AG20443 (cell line): ENCODE measurements at places on chromosomes 3 and 15.

DNA sequence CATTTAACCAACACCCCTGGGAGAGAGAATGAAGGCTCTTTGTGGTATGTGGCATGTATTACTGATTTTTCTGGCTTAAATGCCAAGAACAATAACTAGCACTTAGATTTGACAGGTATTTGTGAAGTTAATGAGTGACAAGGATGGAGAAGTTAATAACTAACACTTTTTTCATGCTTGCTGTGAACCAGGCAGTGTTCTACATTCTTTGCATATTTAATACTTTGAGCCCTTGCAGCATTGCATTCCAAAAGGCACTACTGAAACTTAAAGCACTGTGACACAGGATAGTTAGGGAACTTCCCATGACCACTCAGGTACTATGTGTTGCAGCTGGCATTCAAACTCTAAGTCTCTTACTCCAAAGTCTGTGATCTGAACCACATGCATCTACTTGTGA is 650.6 kb downstream of the ZPLD1 start:
- no peak for DNase-seq

- no peak for DNase-seq
Observed at GRCh38 chr3:99809565-99809964, 8.1 kb upstream of the CMSS1 start.

GRCh38 chr3:21390856-21391255 is 360.2 kb downstream of the ZNF385D start:
- peak; percentile 43 for DNase-seq

DNA sequence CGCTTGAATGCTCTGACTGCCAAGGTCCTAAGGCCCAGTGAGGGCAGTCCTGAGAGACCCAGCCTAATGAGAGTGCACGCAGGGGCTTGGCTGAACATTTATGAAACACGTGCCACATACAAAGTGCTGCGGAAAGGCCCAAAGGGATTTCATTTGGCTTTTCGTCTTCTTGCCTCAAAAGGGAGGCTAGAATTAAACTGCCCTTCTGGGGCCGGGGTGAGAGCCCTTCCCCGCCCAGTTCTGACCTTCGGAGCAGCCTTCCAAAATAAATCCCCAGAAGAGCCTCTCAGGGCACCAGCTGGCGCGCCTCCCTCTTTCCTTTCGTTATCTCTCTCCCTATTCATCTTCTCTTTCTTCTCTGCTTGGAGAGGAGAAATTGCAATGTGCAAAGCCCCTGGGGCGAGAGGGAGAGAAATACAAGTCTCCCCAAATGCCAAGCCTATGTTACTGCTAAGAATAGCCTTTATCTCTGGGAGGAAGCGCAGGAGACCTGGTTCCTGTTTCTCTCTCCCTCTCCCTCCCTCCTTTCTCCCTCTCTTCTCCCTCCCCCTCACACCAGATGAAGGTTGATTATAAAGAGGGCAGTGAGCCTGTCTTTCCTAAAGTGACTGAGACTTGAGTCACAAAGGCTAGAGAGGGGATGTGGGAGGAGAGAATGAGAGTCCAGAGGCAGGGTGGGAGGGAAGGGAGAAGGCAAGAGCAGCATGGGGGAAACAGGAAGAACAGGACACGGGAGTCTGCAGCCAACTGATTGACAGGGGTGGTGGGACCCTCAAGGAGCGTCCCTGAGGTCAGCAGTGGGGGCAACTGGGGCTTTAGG is 36.7 kb upstream of the NDUFB4 start:
- peak; percentile 45 for DNase-seq

DNA sequence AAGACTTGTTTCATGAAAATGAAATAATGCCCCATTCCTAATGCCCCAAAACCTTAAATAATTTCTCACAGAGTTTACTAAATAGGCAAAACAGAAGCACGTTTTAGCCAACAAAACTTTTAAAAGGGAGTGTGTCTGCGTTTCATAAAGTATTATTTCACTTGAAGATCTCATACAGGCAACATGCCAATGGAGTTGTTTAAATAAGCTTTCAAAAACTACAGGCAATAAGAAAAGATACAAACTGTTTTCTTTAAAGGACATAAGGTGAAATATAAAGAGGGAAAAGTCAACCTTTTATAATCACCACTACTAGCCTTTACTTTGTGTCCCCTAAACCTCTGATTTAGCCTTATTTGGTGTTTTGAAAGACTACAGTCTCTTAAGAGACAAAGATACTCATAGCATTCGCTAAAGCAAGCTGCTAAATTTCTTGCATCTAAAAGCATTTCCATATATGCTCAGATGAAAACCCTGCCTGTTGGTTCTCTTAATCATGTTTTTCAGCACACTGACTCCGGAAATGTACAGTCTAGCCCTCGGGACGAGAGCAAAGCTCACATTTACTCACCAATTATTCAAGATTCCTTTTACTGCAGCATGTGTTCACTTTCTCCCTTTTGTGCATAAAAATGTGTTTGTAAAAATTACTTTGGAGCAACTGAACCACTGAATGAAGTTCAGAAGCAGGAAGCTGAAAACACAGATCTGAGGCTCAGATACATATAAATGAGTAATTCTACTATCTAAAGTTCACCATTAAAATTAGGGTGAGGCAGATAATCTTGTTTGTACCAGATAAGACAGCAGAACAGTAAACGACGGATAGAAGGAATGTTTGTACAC is 119.0 kb downstream of the GOLIM4 start:
- DNase-seq, result no peak

- no peak for DNase-seq
Observed at GRCh38 chr3:117989982-117990381, 1044.7 kb downstream of the IGSF11 start.

GRCh38 chr3:119469418-119470189 is 841 bp downstream of the POGLUT1 start:
- DNase-seq, result peak; percentile 17

DNA sequence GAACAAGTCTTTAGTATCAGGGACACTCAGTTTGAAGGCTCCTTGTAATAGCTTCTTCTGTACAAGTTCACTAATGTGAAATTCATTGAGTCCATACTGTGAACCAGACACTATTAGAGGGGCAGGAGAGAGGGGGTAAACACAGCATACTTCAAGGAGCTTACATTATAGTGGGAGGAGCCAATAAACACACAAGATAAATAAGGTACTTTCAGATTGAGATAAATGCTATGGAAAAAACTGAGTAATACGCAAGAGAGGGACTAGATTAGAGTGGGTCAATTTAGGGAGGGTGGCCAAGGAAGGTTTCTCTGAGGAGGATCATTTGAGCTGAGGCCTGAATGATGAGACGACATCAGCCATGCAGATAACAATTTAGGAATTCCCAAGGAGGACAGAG is 3.1 kb upstream of the AKAP13 start:
- no peak for DNase-seq

DNA sequence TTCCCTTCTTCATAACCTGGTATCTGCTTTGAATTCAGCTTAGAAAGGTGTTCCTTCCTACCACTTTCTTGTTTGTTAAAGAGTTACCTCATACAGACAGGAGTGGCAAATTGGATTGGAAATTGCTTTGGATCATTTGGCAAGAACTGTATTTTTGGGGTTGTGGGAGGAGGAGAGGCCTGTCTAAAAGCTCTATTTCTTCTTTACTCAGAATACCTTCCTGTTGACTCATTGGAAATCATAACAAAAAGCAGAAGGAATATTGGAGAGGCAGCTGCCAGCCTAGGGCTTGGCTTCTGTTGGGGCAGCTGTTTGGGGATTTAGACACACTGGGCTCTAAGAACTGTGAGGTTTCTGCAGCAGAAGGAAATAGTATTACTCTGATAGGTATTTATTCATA is 14.2 kb downstream of the IQGAP1 start:
- peak; percentile 69 for DNase-seq

DNA sequence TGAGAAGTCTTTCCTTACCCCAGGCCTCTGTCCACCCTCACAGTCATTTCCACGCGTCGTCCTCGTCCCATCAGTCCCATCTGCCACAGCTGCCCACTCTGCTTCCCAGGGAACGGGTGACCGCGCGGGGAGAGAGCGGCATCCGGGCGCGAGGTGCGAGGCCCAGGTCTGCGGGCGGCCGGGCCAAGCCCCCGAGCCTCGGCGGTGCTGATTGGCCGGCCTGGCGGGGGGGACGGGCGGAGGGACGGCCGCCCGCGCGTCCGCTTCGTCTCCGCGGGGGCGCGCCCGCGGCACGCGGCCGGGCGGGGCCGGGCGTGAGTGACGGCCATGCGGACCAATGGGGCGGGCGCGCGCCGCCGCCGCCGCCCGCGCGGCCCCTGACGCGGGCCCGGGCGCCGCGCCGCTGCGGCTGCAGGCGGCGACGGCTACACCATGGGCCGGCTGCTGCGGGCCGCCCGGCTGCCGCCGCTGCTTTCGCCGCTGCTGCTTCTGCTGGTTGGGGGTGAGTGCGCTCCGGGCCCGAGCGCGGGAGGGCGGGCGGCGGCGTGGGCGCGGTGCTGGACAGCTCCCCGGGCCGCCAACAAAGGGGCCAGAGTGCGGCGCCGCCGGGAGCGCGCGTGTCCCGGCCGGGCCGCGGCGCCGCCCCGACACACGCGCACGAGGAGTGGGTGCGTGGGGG is at the start of gene PODXL2:
TSS of gene PODXL2 (plus strand) at position 398 of the 679 bp plus-strand sequence. CDS start at position 433, 35 bp downstream.
- peak; percentile 90 for DNase-seq

- peak; percentile 98 for DNase-seq
Observed at GRCh38 chr15:74433592-74434262, at the start of gene SEMA7A. SEMA7A (minus strand) TSS chr15:74433958; CDS start chr15:74433918, 40 bp downstream.

DNA sequence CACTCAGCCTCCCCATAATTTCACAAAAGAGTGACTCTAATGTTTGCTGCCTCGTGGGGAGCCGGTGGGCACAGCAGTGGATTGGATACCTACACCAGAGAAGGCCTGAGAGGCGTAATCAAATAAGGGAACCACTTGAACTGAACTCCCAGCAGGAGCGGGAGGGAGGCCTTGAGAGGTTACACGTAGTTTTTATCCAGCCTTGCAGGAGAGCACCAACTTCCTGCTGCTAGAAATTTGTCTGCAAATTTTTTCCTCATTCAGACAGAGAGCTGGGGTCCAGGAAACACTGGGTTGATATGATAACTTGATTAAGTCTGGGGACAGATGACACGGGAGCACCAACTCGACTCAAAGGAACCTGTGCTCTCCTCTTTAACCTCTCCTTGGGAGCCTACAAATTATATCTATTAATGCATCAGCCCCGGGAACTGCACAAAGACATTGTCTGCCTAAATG is 69.8 kb downstream of the HES1 start:
- DNase-seq, result no peak

DNA sequence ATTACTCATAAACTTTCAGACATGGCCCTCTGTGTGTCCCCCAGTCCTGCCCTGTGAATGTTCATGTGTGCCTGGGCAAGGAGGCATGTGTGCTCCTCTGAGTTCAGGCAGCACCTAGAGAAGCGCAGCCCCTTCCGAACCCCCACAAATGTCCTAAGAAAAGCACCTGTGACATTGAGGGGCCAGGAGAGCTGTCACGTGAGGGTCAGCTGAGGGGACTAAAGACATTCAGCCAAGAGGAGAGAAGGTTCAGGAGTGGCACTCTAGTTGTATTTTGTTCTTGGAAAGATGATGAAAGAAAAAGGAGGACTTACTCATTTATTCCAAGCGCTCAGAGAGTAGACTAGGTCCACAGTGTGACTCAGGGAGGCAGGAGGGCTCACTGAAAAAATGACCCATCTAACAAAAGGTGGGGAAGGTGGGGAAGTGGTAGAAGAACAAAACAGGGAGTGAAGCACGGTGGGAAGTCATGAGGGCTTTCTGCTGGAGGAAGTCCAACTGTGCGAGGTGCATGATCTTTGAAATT is 28.1 kb upstream of the ELP6 start:
- DNase-seq, result no peak

- DNase-seq, result no peak
Observed at GRCh38 chr3:17354341-17354740, 388.1 kb downstream of the TBC1D5 start.
